ENCODE measurements at places on chromosomes 1 and 21.

GRCh38 chr21:42234464-42235241 lies 15.7 kb downstream of the ABCG1 start:
- peak; percentile 90 for DNase-seq

DNA sequence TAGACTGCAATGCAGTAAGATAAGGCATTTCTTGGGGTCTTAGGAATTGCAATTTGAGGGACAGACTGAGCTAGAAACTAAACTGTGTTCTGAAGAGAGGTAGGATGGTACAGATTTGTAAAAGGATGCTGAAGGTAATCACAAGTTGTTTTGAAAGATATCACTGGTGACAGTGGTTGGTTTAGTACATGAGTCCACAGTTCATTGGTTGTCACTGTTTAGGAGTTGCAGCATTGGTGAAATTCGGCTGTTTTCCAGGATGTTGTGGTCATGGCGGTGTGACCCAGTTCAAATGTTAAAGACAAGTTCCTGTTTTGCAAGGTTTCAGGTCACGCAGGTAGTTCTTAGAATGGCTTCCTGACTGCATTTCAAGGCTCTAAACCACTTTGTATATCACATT lies 292.8 kb upstream of the B3GALT2 start:
- DNase-seq, result no peak

GRCh38 chr1:4267381-4268261 lies 367.5 kb upstream of the C1orf174 start:
- no peak for DNase-seq

- DNase-seq, result no peak
Observed at GRCh38 chr1:156845953-156846545, 12.9 kb downstream of the INSRR start.

- DNase-seq, result peak; percentile 66
Observed at GRCh38 chr1:210292231-210292871, 36.4 kb upstream of the HHAT start.

- no peak for DNase-seq
Observed at GRCh38 chr1:58746182-58746581, 37.7 kb downstream of the JUN start.

DNA sequence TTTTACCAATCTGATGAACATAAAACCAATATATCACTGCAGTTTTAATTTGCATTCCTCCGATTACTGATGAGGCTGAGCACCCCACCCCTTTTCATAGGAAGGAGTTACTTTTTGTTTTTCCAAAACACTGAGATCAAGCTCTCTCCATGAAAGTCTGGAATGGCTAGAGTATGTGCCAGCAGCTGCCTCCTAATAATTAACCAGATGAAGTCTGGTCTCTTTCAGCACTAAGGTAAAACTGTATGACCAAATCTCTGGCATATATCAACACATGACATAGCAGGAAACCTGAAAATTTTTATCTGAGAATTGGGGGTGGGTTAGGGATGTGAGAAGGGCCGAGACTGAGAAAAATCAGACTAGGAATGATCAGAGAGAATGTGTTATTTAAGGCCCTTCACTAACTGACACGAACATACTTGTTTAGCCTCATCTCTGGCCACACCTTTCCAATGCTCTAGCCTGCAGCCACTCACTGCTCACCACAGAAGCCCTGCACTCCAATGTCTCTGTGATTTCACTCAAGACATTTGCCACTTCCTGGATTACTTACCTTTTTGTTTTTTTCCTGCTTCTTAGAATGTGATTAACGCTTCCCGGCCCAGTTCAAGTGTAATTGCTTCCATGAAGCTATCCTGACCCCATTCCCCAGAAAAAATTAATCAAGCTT lies 34.7 kb downstream of the WASF2 start:
- no peak for DNase-seq

DNA sequence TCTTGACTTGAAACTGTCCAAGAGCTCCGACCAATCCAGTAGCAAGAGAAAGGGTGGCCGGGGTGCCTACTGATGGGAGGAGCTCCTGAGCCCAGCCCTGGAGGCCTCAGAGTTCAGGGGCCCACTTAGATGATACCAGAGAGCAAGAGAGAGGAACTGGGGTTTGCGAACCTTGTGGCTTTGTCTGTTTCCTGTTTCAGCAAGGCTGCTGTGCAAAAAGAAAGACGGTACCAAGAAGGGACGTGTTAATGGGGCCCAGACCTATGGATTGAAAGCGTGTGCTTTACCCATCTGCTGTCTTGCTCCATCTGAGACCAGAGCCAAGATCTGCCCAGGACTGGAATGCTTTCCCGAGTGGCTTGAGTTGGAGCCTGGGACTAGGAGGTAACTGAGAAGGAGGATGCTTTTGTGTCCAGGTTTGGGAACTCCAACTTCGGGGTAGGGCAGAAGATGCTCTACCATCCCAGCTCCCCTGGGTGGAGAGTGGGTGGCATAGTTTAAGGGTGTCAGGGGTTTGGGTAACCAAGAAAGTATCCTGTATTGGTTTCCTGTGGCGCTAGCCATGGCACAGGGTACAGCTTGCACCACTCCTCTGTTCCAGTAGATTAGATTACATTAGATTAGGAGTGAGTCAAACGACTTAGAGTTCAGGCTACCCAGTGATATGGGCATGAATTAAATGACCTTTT lies at the start of gene TRAF3IP3:
TSS of gene TRAF3IP3 (plus strand) at position 128 of the 689 bp plus-strand sequence. CDS start 3,987 bp downstream, outside the sequence.
- peak; percentile 71 for DNase-seq

DNA sequence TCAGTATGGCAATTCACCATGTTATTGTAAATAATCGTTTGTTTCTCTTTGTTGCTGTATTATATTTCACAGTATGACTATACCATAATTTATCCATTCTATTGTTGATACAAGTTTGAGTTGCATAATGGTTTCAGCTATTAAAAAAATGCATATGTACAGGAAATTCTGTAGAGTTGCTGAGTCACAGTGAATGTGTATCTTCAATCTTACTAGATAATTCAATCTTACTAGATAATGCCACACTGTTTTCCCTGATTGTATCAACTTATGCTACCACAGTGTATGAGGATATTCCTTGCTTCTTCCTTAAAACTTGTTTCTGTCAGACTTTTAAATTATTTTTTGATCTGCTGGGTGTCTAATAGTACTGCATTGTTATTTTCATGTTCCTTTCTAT lies 3.5 kb upstream of the COA6 start:
- no peak for DNase-seq

- DNase-seq, result no peak
Observed at GRCh38 chr1:154719586-154720327, 111.8 kb upstream of the ADAR start.

GRCh38 chr1:11735854-11736745 lies at the start of gene AGTRAP:
AGTRAP (plus strand) TSS chr1:11736136; CDS start chr1:11736209, 73 bp downstream.
- peak; percentile 99 for DNase-seq

DNA sequence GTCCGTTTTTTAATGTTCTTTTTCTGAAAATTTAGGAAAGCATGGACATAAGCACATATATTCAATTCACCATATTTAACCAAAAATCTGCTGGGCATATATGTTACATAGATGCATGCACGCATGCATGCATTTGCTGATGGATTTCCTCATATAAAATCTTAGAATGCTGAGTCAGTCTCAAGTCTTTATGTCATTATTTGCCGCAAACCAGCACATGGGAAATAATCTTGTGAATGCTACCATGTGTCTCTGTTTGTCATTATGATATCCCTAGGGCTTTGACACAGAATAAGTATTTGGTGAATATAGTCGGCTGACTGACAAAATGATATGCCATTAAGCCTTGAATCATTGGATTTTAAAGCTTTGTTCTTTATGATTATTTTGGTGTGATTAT lies 776.5 kb downstream of the KCNT2 start:
- no peak for DNase-seq

GRCh38 chr1:110262846-110263631 lies 52.9 kb downstream of the KCNC4 start:
- DNase-seq, result no peak

- no peak for DNase-seq
Observed at GRCh38 chr21:35652872-35653271, 407.5 kb downstream of the SETD4 start.

DNA sequence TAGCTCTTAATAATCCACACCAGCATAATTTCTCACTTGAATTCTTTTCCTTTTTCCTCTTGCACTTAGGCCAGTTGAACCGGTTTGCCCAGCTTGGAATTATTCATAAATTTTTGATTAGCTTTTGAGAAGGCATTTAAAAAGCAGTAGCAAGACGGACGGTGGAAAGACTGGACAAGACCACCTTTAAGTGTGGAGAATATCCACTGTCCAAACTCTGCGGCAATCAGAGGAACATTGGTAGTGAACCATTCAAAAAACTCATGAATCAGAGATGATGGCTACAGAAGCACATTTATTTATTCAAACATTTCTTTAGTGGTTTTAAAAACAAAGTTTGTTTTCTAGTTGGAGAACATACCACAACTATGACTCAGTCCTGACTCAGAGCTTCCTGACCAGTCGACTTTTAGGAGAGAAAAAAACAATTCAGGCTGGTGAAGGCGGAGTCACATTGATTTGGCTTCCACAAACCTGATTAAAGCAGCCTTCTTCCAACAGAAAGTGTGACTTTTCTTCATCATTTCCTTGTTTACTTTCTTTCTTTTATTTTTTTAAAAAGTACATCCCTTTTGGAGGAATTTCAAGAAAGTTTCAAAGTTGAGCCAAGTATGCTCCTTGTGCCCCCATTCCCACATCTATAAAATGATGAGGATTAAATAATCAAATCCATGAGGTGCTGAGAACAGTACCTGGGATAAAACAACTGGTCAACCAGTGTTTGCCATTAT lies 128.8 kb downstream of the ADSS2 start:
- DNase-seq, result no peak

GRCh38 chr1:224472806-224473205 lies 38.2 kb upstream of the WDR26 start:
- DNase-seq, result no peak

DNA sequence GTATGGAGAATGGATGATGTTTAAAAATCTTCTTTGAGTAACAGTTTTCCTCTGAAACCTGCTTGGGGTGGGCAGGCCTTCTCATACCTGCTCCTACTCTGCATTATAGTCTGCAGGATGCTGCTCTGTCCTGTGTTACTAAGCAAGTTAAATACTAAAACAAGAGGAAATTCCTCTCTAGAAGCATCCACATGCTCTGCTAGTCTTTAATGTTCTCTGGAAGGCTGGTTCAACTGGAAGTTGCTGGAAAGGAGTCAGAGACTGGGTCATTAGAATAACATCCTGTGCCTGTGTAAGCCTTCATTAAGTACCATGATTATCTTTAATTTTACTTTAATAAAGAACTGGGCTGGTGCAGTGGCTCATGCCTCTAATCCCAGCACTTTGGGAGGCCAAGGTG lies 5.8 kb downstream of the SELP start:
- no peak for DNase-seq

DNA sequence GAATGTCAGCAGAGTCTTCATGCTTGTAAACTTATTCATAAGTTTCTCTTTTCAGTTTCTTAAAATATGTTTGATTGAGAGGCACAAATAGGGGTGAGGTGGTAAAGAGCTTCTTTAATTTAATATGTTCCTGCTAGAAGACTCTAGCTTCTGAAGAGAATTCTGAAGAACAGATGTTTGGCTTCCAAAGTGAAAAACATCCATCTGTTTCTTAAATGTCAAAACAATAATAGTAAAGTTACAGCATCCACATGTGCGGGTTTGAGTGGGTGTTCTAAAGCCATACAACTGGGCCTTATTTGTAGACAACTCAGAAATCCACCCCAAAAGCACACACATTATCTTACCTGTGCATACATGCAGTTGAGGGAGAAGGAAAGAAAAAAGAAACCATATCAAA lies 144.0 kb upstream of the ADGRL4 start:
- DNase-seq, result no peak

- DNase-seq, result peak; percentile 77
Observed at GRCh38 chr1:12616709-12617373, 1.2 kb downstream of the DHRS3 start.

DNA sequence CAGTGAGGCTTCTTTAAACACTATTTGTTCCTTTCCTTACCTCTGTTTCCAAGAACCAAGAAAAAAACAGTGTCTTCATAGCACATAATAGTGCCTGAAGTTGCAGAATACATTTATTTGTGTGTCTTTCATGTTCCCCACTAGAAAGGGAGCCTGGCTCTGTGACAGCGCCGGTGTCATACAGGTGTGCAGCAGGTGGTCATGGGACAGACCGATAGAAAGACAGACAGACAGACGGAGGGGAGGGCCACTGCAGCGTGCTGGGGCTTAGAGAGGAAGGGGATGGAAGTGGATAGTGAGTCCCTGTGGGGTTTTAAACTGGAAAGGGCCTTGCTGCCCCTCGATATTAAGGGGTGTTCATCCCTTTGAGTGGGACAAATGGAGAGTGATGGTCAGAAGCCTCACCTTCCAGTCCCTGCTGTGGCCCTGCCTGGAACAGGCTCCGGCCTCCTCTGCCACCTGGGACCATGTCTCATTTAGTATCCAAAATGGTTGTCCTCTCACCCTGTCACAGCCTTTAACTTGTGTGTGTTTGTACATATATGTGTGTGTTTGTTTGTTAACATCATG lies 152.9 kb downstream of the PGBD5 start:
- DNase-seq, result no peak

DNA sequence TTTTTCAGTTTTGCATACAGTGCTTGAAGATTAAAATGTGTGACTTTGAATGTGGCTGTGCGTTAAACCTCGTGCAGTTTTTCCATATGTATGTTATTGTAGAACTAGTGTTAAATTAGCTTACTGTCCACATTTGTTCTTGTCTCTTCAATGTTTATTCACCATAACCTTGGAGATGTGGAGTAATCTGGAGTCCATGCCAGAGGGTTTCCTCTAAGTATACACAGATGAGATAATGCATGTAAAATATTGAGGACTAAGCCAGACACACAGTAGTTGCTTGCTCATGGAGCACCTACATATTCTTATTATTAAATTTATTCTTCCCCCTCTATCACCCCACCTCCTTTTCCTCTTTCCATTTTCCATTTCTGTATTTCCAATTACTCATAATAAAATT lies 7.7 kb upstream of the GIPC2 start:
- no peak for DNase-seq

- DNase-seq, result no peak
Observed at GRCh38 chr1:75308365-75308764, 174.2 kb downstream of the LHX8 start.

DNA sequence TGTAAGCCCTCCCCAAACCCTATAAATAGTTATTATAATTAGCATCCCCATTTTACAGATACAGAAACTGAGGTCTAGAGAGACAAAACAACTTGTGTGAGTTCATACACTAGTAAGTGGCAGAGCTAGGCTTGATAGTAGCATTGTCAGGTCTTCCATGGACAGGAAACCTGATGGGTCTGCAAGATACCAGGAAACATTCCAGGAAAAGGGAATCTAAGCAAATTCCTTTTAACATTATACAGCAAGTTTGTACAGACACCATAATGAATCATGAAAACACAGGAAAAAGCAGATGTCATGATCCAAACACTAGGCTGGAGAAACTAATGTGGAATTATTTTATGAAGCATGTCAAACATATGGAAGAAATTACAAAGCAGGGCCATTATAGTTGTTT lies 89.1 kb upstream of the KCNK2 start:
- DNase-seq, result no peak

Measured in Right ventricle myocardium inferior (tissue), 1 donor.